Stimulated activated CD8-positive, alpha-beta memory T cell treated with anti-CD3 and anti-CD28 coated beads, Interleukin-12 subunit alpha, Interleukin-12 subunit beta, amount 100 ng/mL, for 4 hours (primary cell): ENCODE measurements at places on chromosomes 11 and 22.

- DNase-seq = no peak
These were observed 23.6 kb upstream of the ME3 start for GRCh38 chr11:86696004-86696403.

GRCh38 chr22:16959345-16959930, 48.6 kb downstream of the GAB4 start:
- DNase-seq = no peak

DNA sequence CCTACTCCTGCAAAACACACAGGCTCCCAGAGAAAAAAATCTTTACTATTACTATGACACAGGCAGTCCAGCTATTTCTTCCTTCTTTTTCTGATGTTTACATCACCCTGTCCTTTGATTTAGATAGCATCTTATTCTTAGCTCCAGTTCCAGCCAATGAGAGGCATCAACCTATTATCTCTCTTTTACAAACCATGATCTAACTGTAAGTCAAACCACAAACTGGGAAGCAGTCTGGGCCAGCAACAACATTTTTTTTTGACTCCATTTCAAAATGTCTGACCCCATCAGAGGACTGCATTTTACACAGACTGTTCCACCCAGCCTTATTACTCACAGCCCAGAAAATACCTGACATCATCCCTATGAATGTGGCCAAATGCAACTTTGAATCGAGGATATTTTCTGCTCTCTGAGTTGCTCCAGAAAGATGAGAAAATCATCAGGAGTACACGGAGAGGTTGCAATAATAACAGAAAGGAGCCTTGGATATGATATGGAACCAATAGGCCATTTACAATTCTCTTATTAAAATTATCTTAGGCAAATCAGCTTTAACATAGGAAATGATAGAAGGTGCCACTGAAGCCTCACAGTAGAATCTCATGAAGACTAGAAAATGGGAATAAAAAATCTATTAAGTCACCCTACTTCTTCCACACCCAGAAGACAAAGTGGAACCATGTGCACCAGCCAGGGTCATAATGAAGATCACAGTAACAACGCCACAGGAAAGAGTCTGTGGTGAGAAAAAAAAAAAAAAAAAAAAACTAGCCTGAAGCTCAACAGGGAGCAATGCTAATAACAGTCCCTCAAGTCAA, 21.2 kb downstream of the TBRG1 start:
- DNase-seq = no peak

- peak; percentile 64 for DNase-seq
These were observed 3.6 kb downstream of the FIBP start for GRCh38 chr11:65884716-65885092.

GRCh38 chr11:127376301-127376700, 375.7 kb upstream of the KIRREL3 start:
- DNase-seq = no peak

DNA sequence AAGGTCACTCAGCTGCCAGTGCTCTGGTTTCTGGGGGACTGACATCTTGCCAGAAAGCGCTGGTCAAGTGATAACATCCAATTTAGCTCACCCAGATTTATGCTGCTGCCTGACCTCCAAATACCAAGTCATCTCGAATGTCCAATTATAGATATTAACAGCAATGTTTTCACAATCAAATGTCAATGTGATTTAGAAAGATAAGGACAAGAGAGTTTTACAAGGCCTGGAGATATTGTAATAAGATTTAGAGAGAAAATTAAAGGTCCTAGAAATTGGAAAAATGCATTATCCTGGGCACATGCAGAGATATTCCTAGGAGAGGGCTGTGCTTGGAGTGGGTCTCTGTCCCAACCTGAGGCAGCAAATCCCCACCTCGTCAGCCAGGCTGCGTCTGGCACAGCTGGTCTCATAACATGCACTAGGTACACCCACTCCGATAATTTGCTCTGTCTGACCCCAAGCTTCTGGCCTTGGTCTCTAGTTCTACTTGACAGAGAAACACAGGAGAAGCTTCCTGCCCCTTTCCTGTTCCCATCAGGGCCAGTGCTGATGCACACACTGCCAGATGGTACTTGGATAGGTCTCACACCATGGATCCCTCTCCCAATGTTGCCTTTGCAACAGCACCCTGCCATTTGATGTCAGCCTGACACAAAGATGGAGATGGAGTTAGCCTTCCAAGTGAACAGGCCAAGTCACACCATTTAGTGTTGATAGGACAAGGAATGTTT, 28.6 kb downstream of the USH1C start:
- no peak for DNase-seq

DNA sequence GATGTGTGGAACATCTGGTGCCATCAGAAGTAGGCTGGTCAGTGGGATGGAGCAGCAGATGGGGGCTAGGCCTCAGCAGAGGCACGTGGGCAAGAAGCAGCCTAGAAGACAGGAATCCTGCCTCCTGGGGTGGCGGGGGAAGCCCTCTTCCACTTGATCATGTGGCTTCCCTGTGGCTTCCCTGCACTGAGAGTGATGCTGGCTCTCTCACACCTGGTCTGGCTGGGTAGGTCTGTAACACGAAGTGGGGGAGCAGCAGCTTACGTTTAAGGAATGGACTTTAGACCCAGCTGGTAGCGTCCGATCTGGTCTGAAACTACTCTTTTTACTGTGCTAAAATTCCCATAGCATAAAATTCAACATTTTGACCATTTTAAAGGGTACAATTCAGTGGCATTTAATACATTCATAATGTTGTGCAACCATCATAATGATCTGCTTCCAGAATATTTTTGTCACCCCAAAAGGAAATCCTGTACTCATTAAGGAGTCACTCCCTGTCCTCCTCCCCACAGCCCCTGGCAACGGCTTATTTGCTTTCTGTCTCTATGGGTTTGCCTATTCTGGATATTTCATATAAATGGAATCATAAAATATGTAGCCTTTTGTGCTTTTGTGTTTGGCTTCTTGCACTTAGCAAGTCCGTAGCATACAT, 21.7 kb downstream of the PTPN5 start:
- DNase-seq = no peak

DNA sequence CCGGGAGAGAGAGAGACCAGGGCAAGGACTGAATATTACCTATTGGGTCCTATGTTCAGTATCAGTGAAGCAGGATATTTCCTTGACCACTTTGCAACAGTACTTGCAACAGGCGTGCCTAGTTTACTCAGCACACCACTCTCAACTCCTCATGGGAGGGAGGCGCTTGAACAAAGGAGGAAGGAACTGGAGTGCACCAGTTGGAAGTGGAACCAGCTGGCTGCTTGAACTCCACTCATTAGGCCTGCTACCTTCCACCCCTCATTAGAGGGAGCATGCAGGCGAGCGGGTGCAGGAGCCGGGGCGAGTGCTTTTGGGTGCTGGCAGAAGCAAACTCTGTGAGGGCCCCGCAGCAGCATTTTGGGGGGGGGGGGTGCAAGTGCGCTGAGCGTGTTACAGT, 1369.6 kb upstream of the RAG2 start:
- DNase-seq = no peak

- DNase-seq = no peak
These were observed 31.0 kb downstream of the DDIAS start for GRCh38 chr11:82932564-82932963.

DNA sequence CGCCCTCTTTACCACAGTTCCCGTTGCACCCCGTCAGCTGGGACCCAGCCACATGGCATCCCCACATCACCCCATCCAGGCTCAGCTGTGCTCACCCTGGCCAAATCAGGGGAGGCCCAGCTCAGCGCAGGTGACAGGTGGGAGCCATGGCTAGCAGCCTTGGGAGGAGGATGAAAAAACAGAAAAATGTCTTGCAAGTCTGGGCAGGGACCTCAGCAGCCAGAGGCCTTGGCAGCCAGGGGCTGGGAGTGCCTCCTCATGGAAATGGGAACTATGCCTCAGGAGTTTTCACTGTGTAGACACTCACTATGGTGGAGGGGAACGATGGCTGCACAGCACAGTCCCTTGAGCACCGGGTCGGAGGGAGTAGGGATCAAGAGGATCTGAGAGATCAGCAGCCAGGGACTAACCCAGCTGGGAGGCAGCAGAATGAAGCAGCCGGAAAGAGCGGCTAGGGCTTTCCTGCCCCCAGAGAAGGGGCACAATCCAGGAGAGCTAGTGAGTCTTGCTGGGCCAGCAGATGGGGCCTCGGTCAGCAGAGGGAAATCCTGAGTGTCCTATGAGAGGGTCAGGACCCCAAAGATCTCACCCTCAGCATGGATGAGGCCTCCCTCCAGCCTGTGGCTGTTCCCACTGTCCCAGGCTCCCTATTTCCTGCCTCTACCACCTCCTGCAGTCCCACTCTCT, 6.2 kb upstream of the FTH1 start:
- DNase-seq = no peak

- no peak for DNase-seq
These were observed 12.3 kb downstream of the SLC1A2 start for GRCh38 chr11:35407041-35407440.

GRCh38 chr11:116792869-116793771, 1.4 kb upstream of the APOA5 start:
- DNase-seq = no peak

DNA sequence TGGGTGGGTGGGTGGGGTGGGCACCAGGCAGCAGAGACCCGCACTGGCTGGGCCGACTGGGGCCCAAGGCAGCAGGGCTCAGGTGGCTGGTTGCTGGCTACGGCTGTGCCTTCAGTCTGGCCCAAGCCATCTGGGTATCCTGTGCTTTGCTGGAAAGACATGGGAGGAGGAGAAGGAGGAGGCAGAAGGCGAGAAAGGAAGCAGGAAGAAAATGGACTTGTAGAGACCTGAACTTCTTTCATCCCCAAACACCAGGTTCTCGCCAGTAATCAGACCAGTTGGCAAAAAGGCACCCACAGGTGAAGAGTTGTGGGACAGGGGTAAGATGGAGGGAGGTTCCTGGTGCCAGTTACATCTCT, 78.8 kb downstream of the IGLL1 start:
- no peak for DNase-seq

GRCh38 chr11:64165481-64165841, 452 bp downstream of the MACROD1 start:
- peak; percentile 13 for DNase-seq

GRCh38 chr11:95863486-95864140, 60.3 kb downstream of the MTMR2 start:
- no peak for DNase-seq

DNA sequence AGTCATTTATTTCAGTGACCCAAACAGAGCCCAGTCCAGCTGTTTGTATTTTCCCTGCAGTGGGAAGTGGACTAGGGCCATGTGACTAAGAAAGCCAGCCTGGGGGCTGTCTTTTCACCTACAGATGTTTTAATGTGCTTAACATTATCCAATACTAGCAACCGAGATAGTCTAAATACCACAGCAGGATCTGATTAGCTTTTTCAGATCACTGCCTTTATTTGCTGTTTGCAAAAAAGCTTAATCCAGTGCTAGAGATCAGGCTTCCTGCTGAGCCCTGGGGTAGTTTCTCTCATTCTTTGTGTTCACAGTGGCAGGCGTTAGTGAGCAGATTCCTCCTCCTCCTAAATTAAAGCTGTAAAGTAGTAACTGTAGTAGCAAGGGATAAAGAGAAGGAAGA, 35.0 kb downstream of the ZC3H12C start:
- DNase-seq = no peak

GRCh38 chr11:92453055-92453454, 228.4 kb downstream of the FAT3 start:
- DNase-seq = no peak

- no peak for DNase-seq
These were observed 7.9 kb upstream of the SYT7 start for GRCh38 chr11:61588728-61589191.

DNA sequence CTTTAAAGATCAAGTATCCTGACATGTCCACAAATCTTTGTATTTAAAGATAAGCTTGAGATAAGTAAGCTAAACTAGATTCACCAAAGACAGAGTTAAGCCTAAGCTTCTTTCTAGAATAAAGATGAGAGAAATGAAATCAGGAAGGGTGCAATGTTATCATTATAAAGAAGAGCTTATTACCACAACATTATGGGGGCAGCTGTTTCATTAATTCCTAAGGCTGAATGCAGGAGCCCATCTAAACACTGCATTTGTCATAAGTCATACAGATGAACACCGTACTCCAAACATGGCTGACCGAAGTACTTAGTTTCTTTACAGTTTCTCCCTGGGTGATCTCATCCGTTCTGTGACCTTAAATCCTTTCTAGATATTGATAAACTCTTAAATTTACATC, 16.3 kb downstream of the FDX1 start:
- DNase-seq = no peak

GRCh38 chr11:70548976-70549375, 150.6 kb downstream of the CTTN start:
- no peak for DNase-seq

DNA sequence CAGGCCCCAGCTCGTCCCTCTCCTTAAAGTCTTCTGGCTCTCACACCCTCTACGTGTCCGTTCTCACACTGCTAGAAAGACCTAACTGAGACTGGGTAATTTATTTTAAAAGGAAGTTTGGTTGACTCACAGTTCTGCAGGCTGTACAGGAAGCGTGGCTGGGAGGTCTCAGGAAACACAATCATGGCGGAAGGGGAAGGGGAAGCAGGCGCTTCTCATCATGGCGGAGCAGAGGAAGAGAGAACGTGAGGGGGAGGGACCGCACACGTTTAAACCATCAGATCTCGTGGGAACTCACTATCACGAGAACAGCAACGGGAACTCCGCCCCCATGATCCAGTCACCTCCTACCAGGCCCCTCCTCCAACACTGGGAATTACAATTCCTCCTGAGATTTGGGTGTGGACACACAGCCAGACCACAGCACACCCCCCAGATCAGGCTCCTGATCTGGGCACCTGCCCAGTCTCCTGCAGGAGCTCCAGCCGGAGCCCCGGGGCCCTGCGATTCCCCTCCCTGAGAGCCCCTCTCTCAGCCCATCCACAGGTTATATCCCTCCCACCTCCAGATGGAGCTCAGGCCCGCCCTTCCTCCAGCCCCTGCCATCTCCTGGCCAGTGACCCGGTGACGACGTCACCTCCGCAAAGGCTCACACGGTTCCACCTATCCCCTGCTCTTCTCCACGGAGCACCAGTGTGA, 170.2 kb downstream of the BRD1 start:
- DNase-seq = peak; percentile 52
